ENCODE measurements at places on chromosomes 11 and 22.

DNA sequence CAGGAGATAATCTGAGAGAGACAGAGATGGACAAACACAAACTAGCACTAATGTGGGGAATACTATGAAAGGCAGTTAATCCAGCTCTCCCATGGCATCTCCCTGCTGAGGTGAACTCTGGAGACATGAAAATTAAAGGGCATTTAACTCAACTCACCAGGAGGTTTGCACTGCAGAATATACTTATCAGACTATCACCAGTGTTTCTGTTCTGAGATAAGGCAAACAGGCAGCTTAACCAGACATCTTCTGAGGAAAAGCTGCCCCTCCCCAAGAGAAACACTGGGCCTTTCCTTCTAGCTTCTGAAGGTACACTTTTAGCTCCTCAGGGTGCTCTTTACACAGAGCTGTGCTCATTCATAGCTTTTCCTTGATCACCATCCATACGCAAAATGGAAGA is 85.5 kb downstream of the AMBRA1 start:
- no peak for DNase-seq

GRCh38 chr11:45036733-45037132 is 86.0 kb upstream of the TP53I11 start:
- no peak for DNase-seq

DNA sequence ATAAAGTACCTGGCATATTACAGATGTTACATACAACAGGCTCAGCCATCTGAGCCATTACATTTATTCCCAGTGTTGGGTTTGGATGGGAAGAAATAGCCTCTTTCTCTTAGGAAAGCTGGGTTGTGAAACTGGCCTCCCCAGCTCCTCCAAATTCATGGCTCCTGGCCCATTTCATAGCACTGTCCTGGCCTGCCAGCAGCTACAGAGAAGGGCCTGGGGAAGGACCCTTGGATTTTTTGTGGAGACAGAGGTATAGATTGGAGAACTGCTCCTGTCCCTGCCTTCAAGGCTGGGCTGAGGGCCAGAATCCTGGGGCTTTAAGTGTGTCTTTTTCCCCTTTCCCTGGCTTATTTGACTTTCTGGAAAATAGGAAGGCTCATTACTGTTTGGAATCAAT is 18.0 kb downstream of the PKNOX2 start:
- no peak for DNase-seq

- DNase-seq, result no peak
These were observed 86.9 kb downstream of the SYN3 start for GRCh38 chr22:32971276-32971675.

GRCh38 chr11:122074022-122074421 is 42.0 kb downstream of the BLID start:
- no peak for DNase-seq

DNA sequence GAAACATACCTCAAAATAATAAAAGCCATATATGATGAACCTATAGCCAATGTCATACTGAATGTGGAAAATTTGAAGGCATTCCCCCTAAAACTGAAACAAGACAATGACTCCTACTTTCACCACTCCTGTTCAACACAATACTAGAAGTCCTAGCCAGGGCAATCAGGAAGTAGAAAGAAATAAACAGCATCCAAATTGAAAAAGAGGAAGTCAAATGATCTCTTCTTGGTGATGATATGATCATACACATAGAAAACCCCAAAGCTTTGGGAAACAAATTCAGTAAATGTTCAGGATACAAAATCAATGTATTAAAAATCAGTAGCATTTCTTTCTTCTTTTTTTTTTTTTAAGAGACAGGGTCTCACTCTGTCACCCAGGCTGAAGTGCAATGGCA is 109.9 kb downstream of the DLG2 start:
- no peak for DNase-seq

DNA sequence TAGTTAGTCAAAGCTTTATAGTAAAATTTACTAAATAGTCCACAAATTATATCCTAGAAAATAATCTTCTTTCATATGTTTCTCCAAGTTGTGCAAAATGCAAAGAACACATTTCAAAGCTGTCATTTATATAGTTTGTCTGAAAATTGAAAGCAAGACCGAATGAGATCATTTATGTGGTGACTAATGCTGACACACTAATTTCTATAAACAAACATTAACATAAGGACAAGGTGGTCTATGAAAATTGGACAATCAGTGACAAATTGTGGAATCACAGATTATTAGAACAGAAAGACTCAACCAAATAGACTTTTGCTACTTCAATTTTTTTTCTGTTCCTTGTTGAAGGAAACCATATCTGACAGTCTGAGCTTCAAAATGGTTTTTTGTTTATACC is 1056.1 kb downstream of the LRRC4C start:
- no peak for DNase-seq

DNA sequence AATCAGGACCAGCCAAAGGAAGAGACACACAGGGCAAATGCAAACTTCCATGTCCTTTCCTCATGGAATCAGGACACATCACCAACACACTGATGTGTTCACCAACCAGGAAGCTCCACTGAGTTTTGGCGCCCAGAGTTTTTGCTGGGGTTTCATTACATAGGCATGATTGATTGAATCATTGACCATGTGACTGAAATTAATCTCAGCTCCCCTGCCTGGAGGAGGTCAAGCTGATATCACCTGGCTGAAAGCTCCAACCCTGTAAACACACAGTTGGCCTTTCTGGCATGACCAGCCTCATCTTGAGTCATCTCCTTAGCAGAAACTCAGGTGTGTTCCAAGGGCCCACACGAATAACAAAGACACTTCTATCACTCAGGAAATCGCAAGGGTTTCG is 133.2 kb downstream of the TRIM29 start:
- no peak for DNase-seq

GRCh38 chr11:62601122-62601371 is 618 bp downstream of the MTA2 start:
- DNase-seq, result no peak

- no peak for DNase-seq
These were observed 9.8 kb downstream of the KCNJ11 start for GRCh38 chr11:17378655-17379054.

- no peak for DNase-seq
These were observed 2.1 kb upstream of the KIAA1671 start for GRCh38 chr22:24950272-24950902.

DNA sequence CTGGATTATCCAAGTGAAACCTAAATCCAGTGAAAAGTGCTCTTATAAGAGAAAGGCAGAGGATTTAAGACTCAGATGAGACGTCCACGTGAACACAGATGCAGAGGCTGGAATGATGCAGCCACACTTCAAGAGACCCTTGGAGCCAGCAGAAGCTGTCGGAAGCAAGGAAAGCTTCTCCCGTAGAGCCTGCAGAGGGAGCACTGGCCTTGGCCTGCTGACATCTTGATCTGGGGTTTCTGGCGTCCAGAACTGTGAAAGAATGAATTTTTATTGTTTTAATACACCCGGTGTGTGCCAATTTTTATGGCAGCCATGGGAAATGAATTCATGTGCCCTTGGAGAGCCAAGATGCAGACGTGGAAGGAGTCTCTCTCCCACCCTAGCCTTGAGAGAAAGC is 407.0 kb upstream of the B3GAT1 start:
- no peak for DNase-seq

GRCh38 chr22:20384865-20385264 is 9.1 kb upstream of the ZNF74 start:
- no peak for DNase-seq

- DNase-seq, result no peak
These were observed 9.6 kb upstream of the CTSD start for GRCh38 chr11:1773131-1773993.

DNA sequence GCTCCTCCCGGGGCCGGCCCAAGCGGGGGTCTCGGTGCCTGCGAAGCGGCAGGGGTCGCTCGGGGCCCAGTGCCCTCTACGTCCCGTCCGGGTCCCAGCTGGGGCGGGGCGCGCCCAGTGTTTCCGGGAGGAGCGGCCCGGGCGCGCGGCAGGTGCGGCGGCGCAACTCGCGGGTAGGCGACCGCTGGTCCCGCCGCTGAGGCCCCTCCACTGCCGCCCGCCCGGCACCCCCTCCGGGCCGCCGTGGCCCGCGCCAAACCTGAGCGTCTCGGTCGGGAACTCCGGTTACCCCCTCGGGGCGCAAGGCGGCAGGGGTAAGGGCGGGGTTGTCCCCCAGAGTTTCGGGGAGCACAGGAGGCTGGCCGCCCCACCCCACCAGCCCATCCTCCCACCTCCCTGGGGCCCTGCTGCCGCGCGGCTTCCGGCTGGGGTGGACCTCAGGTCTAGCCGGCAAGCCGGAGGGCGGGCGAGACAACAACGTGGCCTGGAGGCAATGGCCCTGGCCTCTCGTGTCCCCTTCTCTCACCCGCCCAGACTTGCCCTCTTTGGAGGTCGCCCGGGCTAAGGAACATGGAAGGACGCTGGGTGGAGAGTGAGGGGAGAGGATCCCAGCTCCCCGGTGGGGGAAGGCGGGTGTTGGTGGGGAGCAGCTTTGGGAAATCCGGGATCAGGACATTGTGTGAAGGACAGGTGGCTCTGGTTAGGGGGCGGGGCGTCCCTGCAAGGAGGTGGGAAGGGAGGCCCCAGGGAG is 398 bp upstream of the CRACR2B start:
- DNase-seq, result no peak

GRCh38 chr11:16789063-16789420 is 50.6 kb downstream of the C11orf58 start:
- DNase-seq, result no peak

- no peak for DNase-seq
These were observed 43.0 kb upstream of the CD5 start for GRCh38 chr11:61059260-61059752.

- DNase-seq, result no peak
These were observed 13.4 kb downstream of the ABTB2 start for GRCh38 chr11:34344410-34344767.

- DNase-seq, result no peak
These were observed 13.1 kb upstream of the GRK3 start for GRCh38 chr22:25551396-25551795.

GRCh38 chr22:47193606-47194329 is 431.3 kb downstream of the TBC1D22A start:
- DNase-seq, result no peak

- no peak for DNase-seq
These were observed 43.3 kb upstream of the EP300 start for GRCh38 chr22:41048791-41049717.

GRCh38 chr11:10454878-10455631 is at the start of gene AMPD3:
Gene AMPD3 (plus strand): TSS chr11:10455264. CDS start chr11:10461520, 6,256 bp downstream.
- DNase-seq, result no peak

GRCh38 chr11:60711276-60711675 is 11.9 kb downstream of the MS4A8 start:
- no peak for DNase-seq

DNA sequence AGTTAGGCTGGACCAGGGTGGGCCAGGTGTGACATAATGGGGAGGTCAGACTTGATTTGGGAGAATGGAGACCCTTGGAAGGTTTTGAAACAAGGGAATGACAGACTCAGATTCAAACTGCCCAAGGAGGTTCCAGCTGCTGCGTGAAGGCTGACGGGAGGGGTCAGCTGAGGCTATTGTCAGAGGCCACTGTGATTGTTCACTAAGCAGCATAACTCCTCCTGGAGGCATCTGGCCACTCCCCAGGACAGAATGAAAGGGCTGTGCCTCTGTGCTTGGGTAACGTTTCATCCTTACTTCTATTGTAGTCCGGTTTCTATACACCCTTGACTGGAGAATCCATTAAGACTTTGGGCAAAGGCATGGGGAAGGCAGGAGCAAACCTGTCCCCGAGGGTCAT is 126.6 kb downstream of the DSCAML1 start:
- no peak for DNase-seq

- DNase-seq, result no peak
These were observed 34.9 kb upstream of the CD82 start for GRCh38 chr11:44530413-44531115.

- DNase-seq, result no peak
These were observed 100.2 kb upstream of the CHRM4 start for GRCh38 chr11:46491661-46492330.

DNA sequence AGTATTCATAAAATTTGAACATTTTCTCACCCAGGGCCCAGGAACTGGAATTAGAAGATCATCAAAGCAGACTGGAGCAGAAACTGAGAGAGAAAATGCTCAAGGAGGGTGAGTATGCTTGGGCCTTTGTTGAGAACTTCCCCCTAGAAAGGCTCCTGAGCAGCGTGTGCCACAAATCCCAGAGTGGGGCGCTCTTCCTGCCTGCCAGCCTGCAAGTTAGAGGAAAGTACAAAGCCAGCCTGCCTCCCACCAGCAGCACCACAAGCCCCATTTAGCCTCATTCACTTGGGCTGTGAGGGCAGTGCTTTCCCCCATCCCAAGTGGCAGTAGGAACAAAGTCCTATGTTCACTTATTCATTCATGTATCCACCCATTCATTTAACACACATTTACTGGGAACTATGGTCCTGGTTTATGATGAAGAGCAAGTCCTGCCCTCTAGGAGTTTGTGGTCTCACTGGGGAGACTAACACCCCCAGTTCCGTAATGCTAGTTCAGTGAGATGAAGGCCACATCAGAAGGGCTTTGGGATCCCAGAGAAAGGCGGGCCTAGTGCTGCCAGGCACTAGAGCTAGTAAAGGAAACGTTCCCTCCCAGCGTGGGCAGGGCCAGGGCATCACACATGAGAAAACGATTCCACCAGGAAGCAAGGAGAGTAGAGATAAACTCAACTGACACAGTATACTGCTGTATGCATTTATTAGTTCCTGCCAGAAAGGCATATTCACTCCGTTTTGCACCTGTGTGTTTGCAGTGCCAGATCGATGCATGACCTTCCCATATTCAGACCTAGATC is 22.4 kb upstream of the PARVA start:
- DNase-seq, result no peak

- no peak for DNase-seq
These were observed 66.9 kb downstream of the SPON1 start for GRCh38 chr11:14029440-14029839.

DNA sequence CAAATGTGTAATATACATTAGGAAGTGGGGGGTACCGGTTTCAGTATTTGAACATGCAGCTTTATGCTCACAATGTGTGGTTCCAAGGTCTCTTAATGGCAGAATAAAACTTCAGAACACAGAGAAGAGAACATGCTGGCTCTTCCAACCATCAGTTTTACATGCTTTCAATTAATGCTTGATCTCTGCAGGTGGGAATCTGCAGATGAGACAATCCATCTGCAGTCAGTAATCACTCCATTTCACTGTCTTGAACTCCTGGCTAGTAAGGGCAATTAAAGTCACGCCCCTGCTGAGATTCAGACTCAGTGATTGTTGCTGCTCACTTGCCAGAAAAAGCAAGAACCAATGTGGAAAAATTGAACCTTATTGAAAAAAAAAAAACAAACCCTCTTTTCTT is 945.7 kb downstream of the DLG2 start:
- DNase-seq, result no peak

DNA sequence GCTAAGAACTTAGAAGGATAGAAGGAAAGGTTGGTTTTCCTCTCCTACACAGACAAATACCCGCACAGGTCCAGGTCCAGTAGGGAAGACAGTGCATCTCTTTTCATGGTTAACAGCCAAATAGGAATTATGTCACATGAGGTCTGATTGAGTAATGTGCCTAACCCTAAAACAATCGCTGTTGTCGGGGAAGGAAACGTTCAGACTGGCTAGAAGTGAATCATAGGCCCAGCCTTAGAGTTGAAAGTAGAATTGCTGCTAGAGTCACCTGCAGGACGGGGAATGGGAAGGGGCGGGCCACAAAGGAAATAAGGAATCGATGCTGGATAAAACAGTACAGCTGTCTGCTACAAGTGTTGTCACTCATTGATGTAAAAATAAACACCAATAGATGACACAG is 12.4 kb upstream of the HTATIP2 start:
- no peak for DNase-seq

Data from activated CD8-positive, alpha-beta memory T cell treated with anti-CD3 and anti-CD28 coated beads for 1 hour (primary cell).